ENCODE measurements at places on chromosomes 11 and 22.

- DNase-seq = no peak
These were observed 12.2 kb upstream of the GSTP1 start for GRCh38 chr11:67571443-67571842.

DNA sequence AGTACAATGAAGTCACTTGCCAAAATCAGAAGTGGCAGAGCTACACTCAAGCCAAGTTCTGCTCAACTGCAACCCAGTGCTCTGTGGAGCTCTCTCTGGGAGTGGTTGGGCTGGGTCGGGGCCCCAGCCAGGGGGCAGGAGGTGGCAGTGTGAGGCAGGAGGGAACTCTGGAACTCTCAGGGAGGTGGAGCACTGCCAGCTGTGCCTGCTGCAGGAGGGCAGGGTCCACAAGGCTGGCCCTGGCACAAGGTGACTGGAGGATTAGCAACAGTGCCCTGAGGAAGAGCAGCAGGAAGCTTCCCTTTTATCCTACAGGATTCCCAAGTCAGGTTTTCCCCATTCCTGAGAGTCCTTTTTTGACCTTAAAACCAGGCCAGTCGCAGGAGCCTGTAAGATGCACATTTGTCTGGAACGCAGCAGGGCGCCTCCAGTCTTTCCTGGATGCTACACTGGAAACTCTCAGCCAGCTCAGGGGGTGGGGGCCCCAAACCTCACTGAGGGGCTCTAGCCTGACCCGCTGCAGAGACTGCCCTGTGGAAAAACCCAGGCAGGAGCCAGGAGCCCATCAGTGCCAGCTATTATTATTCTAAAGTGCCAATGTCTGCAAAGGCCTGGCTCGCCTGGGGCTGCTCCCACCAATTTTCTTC, 31.8 kb downstream of the DKK3 start:
- DNase-seq = no peak

GRCh38 chr11:59771605-59772004, 16.4 kb downstream of the STX3 start:
- no peak for DNase-seq

- DNase-seq = no peak
These were observed 2.1 kb downstream of the SLC43A1 start for GRCh38 chr11:57513452-57513795.

DNA sequence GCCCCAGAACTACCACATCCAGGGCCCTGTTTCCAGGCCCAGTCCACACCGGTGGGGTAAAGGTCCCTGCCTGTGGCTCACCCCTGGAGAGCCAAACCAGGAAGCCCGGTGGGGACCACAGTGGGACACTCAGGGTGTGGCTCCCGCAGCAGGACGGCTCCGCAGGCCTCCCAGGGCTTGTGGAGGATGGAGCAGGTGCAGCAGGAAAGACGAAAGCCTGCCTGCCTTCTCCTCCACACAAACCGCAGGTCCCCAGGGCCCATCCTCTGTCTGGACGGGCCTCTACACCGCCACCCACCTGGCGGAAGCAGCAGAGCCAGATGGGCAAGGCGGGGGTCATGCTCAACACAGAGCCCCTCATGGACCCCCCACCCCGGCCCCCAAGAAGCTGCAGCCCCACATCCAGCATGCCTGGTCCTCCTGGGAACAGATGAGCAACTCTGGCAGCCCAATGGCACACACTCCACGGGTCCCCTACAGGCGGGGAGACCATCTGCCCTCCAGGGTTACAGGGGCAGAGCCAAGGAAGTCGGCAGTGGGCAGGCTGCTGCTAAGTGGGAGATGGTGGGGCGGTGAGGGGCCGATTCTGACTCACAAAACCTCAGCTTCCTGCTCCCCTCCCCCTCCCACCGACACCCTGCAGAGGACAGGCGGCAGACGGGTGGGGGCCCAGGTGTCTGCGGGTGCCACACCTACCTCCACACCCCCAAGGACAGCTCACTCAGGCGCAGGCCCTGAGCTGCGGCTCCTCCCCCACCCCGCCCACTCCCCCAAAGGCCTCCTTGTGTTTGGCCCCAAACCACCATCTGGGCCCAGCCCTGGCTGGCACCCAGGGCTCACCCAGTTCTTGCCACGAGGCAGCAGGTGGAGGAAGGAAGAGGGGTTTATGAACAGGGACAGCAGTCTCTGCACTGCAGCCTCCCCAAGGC, 5.2 kb downstream of the SBF1 start:
- no peak for DNase-seq

- no peak for DNase-seq
These were observed 371.1 kb downstream of the DDX10 start for GRCh38 chr11:109036011-109036410.

- DNase-seq = peak; percentile 19
These were observed 44.2 kb downstream of the CCDC81 start for GRCh38 chr11:86418917-86419316.

DNA sequence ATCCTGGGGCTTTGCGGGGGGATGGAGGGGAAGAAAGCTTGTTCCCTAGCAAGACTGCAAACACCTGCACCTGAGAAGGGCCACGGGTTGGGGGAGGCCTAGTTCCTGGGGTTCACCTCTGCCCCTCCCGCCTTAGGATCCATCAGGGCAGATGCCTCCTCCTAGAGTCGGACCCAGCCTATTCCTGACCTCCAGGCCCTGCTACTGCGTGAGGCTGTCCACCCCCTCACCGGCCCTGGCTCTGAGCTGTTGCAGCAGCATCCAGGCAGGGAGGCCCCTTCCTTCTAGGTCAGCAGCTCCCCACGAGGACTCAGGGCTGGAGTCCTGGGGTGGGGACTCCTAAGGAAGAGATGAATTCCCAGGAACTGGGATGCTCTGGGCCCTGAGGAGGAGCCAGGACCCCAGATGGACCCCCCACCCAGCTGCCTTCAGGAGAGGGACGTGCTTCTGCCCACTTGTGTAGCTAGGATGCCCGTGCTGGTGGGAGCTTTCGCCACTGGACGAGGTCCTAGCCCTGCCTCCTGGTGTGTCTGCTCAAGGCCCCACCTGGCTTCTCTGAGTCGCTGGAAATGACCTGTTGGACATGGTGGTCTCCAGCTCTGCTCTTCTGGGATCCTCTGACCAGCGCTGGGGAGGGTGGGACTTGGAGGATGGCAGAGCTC, 10.3 kb downstream of the MRGPRF start:
- DNase-seq = no peak

GRCh38 chr11:47175746-47176327, 842 bp downstream of the ARFGAP2 start:
- no peak for DNase-seq

DNA sequence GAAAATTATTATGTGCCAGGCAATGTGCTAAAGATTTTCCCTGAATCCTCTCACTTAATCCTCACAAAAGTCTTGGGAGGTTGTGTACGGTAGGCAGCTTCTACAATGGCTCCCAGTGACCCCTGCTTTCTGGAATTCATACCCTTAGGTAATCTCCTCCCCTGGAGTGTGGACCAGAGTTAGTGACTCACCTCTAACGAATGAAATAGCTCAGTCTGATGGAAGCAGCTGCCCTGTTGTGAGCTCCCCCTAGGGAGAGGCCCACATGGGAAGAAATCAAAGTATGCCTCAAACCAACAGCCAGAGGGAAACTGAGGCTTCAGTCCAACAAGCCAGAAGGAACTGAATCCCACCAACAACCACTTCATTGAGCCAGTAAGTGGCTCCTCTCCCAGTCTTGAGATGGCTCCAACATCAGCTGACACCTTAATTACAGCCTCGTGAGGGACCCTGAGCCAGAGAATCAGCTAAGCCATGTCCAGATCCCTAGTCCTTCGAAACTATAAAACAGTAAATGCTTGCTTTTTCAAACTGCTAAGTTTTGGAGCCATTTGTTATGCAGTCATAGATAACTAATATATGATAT, 98.9 kb upstream of the ISX start:
- DNase-seq = no peak

DNA sequence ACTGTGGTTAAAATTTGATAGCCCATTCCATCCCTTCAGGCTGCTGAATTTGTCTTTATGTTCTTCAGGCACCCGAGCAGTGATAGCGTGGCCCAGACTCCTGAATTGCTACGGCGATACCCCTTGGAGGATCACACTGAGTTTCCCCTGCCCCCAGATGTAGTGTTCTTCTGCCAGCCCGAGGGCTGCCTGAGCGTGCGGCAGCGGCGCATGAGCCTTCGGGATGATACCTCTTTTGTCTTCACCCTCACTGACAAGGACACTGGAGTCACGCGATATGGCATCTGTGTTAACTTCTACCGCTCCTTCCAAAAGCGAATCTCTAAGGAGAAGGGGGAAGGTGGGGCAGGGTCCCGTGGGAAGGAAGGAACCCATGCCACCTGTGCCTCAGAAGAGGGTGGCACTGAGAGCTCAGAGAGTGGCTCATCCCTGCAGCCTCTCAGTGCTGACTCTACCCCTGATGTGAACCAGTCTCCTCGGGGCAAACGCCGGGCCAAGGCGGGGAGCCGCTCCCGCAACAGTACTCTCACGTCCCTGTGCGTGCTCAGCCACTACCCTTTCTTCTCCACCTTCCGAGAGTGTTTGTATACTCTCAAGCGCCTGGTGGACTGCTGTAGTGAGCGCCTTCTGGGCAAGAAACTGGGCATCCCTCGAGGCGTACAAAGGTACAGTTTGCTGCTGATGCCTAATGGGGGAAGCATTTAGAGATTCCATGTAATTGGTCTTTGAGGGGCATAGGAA, 4.7 kb downstream of the MADD start:
- DNase-seq = no peak

DNA sequence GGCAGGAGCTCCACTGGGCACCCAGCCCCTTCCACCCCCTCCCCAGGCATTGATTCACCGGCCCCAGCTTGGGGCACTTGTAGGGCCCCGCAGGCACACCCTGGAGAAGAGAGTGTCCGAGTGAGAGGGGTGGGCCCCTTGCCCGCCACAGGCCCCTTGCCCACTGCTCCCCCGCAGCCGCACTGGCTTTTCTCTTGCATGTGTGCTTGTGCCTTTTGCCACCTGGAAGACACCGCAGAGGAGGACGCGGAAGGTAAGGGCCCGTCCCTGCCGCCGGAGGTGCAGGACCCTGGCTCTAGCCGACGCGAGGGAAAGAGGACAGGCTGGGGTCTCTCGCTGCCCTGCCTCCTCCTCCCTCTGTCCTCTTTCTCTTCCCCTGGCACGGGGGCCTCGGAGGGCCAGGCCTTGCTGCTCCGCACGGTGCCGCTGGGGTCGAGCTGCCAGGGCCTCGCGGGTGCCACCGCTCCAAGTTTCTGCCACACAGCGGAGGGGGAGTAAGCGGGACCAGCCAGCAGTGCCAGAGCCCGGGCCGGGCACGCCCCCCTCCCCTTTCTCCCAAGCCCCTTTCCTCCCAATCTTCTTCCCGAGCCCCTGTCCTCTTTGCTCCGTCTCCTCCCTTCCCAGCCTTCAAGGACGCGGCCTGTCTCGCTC, 9.5 kb downstream of the TNNT3 start:
- no peak for DNase-seq

- no peak for DNase-seq
These were observed 1.2 kb downstream of the SLC22A12 start for GRCh38 chr11:64592234-64592615.

All from pons (tissue), 1 donor.